Bronchus fibroblast of lung (primary cell): ENCODE measurements at places on chromosomes 16 and 17. TPM values are rescaled to one million over a fixed set of nuclear protein-coding genes. Genes with fewer than 3 reads are reported as not detected.

The NPIPB13 gene
- total RNA-seq: 0.30 TPM in 1 of 2 replicates, not detected in the other

The C17orf78 gene
- not detected in 2 replicates for total RNA-seq

The ALOX12B gene
- not detected in 2 replicates for total RNA-seq

The CACNG3 gene
- not detected in 2 replicates for total RNA-seq

The KLHL10 gene
- total RNA-seq: 0.17 TPM in 1 of 2 replicates, not detected in the other

The KRT17 gene
- total RNA-seq: 0.89 and 3.7 TPM in 2 replicates

The PLEKHH3 gene
- 18.4 and 24.0 TPM in 2 replicates for total RNA-seq

The KRT39 gene
- total RNA-seq: not detected in 2 replicates

The HAS3 gene
- under 0.01 TPM in 1 of 2 replicates, not detected in the other for total RNA-seq

The NOG gene
- total RNA-seq: 0.30 and 0.50 TPM in 2 replicates

The ITGAX gene
- total RNA-seq: under 0.01 TPM in 1 of 2 replicates, not detected in the other

The TEX14 gene
- total RNA-seq: not detected in 2 replicates

The IRX3 gene
- 0.15 and 1.2 TPM in 2 replicates for total RNA-seq

The TNFRSF12A gene
- 376 and 378 TPM in 2 replicates for total RNA-seq

The KIFC3 gene
- total RNA-seq: 27.1 and 28.1 TPM in 2 replicates

The ZKSCAN2 gene
- total RNA-seq: 2.4 and 3.0 TPM in 2 replicates

The CHST5 gene
- total RNA-seq: under 0.01 TPM in 1 of 2 replicates, not detected in the other

The DOC2A gene
- 0.30 and 0.34 TPM in 2 replicates for total RNA-seq

The ACSM2A gene
- not detected in 2 replicates for total RNA-seq

The COQ9 gene
- 35.7 and 41.9 TPM in 2 replicates for total RNA-seq

The ABAT gene
- 1.2 and 1.3 TPM in 2 replicates for total RNA-seq

The ABCA8 gene
- total RNA-seq: 2.8 and 5.4 TPM in 2 replicates

The HOXB7 gene
- 11.9 and 14.8 TPM in 2 replicates for total RNA-seq

The C16orf46 gene
- total RNA-seq: 1.6 TPM in 1 of 2 replicates, not detected in the other

The CUEDC1 gene
- 10.3 and 12.5 TPM in 2 replicates for total RNA-seq

The FOXN1 gene
- total RNA-seq: not detected in 2 replicates

The TP53TG3F gene
- not detected in 2 replicates for total RNA-seq

The TMC8 gene
- total RNA-seq: 0.17 TPM in 1 of 2 replicates, not detected in the other

The GRB7 gene
- 0.45 and 0.84 TPM in 2 replicates for total RNA-seq

The NUP88 gene
- total RNA-seq: 110 TPM in 2 replicates

The CCR7 gene
- not detected in 2 replicates for total RNA-seq

The IRX5 gene
- total RNA-seq: not detected in 2 replicates

The KRTAP2-1 gene
- not detected in 2 replicates for total RNA-seq

The MT3 gene
- not detected in 2 replicates for total RNA-seq

The SOX8 gene
- total RNA-seq: 0.15 TPM in 1 of 2 replicates, not detected in the other

The ST6GALNAC2 gene
- 0.67 and 1.8 TPM in 2 replicates for total RNA-seq

The P2RX1 gene
- under 0.01 TPM in 1 of 2 replicates, not detected in the other for total RNA-seq

The PIPOX gene
- 0.74 TPM in 1 of 2 replicates, not detected in the other for total RNA-seq

The CCL14 gene
- not detected in 2 replicates for total RNA-seq

The FBXL19 gene
- total RNA-seq: 16.0 and 19.6 TPM in 2 replicates

The FN3K gene
- 1.3 TPM in 2 replicates for total RNA-seq

The HP gene
- total RNA-seq: not detected in 2 replicates
